ENCODE measurements at places on chromosomes 16 and 17.

DNA sequence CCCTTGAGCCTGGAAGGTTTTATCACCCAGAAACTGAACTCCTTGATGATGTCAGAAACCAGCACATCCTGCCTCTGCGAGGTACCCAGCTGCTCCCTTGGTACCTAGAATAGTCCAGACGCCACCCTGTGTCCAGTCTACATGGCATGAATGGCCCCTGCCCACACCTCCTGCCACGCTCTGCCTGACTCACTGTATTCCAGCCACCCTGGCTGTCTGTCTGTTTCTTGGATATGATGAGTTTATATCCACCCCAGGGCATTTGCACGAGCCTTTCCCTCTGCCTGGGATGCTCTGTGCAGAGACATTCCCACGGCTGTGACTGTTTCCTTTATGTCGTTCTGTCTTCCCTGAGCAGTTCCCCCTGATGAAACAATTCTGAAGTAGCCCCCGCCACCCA, 68.7 kb downstream of the CRISPLD2 start:
- DNase-seq: no peak

DNA sequence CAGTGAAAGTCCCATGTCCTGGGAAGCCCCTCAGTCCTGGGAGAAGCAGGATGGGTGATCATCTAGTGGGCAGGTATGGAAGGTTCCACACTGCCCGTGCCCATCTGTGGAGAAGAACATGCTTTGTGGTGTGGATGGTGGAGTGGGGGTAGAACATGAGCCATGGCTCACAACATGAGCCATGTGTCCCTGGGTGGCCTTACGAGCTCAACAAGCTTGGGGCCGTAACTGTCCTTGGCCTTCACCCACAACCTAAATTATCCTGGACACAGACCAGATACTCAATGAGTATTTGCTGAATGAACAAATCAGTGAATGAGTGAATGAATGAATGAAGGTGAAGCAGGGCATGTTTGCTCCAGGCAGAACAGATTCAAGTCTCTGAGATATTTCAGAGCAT, 13.5 kb downstream of the SOX8 start:
- DNase-seq: no peak

DNA sequence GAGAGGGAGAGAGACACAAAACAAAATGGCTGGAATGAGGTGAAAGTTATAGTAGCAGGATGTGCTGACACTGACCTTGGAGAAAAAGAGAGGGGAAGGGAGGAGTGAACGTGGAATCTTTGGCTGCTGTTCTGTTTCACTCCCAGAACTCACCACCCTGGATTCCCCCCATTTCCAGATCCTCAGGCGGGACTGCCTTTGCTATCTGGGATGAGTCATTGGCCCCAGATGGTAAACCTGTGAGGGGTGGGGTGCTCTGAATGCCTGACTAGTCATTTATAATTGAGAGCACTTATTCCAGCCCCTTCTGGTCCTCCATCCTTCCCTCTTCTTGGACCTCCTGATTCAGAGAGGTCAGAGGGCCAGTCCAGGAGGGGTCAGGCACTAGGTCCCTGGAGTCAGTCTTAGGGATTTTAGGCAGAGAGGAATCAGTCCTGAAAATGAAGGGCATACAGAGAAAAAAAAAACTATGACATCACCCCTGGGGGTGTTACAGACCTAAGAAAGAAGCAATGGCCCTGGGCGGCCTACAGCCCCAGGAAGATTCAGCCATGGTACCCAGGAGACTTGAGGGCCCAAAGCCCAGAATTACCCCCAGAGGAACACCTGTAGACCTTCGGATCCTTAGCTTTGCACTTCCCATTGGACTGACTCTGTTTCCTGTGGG, 2.2 kb upstream of the ZG16 start:
- DNase-seq: no peak

GRCh38 chr17:2174014-2174413, 119.1 kb downstream of the HIC1 start:
- DNase-seq: no peak

- no peak for DNase-seq
These were observed 341 bp downstream of the PCYT2 start for GRCh38 chr17:81910840-81911276.

DNA sequence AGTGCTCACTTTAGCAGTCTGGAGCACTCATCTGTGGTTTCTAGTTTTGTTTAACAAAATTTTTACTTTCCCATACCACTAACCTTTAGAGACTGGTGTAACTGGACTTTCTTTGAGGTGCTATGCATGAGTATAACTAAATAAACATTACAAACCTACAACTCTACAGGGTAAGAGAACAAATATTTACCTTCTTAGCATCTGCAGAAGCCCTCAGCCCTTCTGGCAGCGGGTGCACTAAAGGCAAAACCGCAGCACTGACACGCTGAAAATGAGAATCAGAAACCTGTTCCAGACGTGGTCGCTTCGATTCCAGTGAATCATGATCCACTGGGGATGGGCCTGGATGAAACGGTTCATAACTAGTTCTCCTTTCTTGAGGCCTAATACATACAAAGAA, 43.7 kb downstream of the NCOR1 start:
- no peak for DNase-seq

DNA sequence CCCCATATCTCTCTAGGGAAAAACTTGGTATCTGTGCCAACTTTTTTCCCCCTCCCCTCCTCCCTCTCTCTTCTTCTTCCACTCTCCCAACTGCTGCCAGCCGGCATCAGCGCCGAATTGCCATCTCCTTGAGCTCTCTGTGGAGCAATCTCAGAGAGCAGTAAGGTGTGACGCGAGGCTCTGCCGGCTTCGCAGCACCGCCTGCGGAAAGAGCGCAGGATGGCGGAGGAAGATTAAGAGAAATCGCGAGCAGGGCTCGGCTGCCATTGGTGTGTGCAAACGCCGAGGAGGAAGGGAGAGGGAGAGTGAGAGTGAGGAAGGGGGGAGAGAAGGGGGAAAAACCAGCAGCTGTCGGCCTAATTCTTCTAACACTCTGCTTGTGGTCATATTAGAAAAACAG, 44.2 kb downstream of the NEUROD2 start:
- DNase-seq: no peak

GRCh38 chr16:2244926-2245795, 6.2 kb downstream of the ECI1 start:
- no peak for DNase-seq

- no peak for DNase-seq
These were observed 33.2 kb downstream of the EEF2K start for GRCh38 chr16:22239131-22239805.

- no peak for DNase-seq
These were observed 34.1 kb upstream of the SLC38A10 start for GRCh38 chr17:81328978-81329926.

- no peak for DNase-seq
These were observed 22.5 kb downstream of the XPO6 start for GRCh38 chr16:28189245-28189644.

GRCh38 chr16:67561501-67561823, 864 bp upstream of the CTCF start:
- DNase-seq: no peak

DNA sequence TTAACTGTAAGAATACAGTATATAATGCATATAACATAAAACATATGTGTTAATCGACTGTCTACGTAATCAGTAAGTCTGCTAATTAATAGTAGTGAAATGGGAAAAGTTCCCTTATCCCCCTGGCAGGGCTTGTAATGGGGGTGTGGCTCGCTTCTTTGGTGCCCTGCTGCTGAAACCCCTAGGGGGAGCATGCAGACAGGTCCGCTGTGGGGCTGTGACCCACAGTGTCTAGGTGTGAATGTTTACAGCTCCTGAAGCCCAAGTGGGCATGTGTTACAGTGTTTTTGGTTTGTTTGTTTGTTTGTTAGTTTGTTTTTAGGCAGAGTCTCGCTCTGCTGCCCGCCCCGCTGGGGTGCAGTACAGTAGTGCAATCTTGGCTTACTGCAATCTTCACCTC, 495.7 kb downstream of the SHISA9 start:
- no peak for DNase-seq

DNA sequence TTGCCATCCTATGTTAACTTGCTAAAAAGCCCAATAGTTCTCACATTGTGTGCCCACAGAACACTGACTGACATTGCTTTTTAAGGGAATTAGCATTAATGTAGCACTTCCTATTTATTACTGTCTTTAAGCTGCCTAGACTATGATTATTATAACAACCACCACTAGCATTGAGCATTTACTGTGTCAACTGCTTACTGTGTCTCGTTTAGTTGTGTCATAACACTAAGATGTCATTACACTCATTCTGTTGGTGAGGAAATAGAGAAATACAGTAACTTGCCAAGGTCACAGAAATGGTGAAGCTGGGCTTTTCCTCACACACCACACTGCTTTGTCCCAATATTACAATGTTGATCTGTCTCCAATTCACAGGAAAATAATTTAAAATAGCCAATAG, 30.2 kb downstream of the TRIM25 start:
- DNase-seq: no peak

- DNase-seq: no peak
These were observed 46.6 kb downstream of the RGS9 start for GRCh38 chr17:65183736-65184135.

DNA sequence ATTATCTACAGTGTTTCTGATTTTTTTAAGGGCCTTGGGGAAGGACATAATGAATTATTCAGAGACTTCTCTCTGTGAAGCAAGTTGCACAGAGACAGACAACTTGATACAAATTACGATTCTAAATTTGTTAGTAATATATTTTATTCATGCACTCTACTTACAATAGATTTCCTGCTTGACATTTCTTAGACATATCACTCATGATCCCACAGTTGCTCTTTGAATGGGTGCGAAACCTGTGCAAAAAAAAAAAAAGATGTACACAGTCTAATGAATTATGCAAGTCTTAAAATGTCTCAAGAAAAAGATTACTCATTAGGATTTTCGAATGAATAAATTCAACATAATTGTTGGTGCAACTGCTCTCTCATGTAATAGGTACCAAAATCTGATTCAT, 254.8 kb downstream of the PRKCA start:
- DNase-seq: no peak

- DNase-seq: no peak
These were observed 14.1 kb upstream of the PIK3R6 start for GRCh38 chr17:8881606-8882005.

GRCh38 chr16:26747760-26748159, 319.0 kb upstream of the C16orf82 start:
- no peak for DNase-seq

- DNase-seq: no peak
These were observed 36.4 kb downstream of the MAP2K6 start for GRCh38 chr17:69450918-69451317.

DNA sequence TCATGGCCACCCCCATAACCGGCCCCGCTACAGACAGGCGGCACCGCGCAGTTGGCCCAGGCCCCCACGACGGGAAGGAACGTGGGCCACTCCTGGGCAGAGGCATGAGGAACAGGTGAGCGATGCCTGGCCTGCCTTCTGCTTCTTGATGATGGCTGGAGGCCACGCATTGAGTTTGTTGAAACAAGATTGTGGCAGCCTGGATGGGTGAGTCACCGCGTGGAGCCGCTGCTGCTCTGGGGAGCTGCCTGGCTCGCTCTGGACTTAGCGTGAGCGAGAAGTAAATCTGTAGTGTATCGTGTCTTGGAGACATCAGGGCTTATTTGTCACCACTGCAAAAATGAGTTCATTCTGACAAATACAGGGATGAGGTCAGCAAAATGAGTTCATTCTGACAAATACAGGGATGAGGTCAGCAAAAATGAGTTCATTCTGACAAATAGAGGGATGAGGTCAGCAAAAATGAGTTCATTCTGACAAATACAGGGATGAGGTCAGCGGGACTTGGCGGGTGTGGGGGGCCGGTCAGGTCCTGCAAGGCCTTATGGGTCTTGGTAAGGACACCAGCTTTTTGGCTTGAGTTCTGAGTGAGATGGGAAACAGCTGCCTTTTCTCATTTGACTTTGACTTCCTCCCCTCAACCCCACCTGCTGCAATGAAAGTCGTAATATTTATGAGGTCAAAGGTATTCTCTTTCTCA, 93.0 kb downstream of the SEC14L1 start:
- no peak for DNase-seq

GRCh38 chr17:78723001-78723796, 58.9 kb downstream of the CYTH1 start:
- no peak for DNase-seq

- DNase-seq: no peak
These were observed 64.7 kb downstream of the SNX20 start for GRCh38 chr16:50616386-50616785.

DNA sequence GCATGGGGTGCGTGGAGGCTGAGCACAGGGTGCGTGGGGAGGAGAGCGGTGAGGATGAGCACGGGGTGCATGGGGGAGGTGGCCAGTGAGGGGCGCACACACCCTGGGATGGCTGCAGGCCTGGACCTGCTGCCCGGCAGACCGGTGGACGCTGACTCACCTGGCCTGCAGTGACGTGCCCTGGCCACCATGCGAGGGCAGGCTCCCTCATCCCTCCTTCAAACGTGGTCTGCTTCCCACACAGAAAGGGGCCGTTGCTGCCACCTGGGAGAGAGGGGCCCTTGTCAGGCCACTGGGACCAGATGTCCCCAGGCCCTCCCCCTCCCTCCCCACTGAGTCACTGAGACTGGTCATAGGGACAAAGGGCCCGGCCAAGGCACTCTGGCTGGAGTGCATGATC, 20.1 kb upstream of the APRT start:
- DNase-seq: no peak

DNA sequence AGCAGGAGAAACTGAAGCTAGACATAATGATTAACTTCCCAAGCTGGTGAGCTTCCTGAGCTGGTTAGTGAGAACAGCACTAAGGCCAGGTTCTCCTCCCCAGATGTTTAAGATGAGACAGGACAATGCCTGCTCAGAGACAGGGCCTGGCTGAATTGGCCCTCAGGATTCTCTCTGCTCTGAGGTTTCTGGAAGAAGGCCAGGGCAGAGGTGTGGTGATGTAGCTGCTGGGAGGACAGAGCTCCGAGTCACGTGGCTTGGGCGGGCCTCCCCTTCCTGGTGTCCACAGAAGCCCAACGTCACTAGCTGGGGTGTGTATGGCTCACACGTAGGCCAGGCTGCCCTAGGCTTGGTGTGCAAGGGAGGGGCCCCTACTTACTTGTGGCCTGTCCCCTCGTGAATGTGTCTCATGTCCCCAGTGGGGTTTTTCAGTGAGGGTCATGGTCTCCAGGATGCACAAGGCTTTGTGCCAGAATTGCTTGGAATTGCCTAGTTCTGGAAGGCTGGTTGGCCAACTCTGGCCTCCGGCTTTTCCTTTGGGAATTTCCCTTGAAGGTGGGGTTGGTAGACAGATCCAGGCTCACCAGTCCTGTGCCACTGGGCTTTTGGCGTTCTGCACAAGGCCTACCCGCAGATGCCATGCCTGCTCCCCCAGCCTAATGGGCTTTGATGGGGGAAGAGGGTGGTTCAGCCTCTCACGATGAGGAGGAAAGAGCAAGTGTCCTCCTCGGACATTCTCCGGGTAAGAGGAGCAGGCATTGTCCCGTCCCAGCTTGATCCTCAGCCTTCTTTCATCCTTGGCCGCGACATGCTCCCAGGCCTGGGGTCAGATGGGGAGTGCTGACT, 3.4 kb downstream of the NOD2 start:
- no peak for DNase-seq

Measured in activated CD8-positive, alpha-beta memory T cell treated with anti-CD3 and anti-CD28 coated beads for 1 hour (primary cell).